ENCODE measurements at places on chromosomes 5 and 9.
A peak's percentile ranks its signal among the peaks of the same experiment; 100 is the strongest.

DNA sequence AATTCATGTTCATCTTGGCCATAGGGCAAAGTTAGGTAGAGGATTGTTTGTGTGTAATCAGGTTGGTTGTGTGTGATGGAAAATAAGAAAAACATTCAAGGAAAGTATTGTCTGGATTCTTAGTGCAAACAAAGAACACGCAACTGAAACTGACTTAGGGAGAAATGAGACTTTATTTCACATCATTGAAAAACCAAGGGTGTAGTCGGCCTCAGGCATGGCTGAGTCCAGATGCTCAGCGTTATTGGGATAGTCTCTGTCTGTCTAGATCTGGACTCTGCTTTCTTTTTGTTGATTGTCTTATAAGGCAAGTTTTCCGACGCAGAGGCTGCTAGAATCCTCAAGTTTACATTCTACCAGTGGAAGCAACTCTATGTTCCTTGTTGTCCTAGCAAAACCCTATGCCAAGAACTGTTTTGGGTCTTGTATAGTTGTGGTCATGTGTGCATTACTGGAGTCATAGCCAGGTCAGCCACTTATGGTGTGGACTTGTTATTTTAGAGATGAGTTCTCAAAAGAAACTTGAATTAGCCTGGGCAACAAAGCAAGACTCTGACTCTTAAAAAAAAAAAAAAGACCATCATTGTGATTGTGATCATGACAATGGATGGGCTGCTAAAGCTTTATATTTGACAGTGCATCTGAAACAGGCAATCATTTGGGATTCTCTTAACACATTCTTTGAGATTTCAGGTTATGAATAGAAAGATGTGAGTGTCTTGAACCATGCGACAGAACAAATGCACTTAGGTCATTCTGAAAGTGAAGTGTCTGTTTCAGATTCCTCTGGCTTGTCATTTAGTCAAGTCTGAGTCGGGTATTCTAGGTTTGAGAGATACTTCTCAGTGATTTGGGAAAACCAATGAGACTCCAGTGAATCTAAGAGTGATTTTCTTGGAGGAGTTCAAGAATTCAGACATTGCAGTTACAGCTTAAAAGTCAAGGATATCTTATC is 82.6 kb downstream of the DOCK2 start:
- no peak for DNase-seq

GRCh38 chr9:26537211-26537610 is 355.4 kb downstream of the CAAP1 start:
- no peak for DNase-seq

DNA sequence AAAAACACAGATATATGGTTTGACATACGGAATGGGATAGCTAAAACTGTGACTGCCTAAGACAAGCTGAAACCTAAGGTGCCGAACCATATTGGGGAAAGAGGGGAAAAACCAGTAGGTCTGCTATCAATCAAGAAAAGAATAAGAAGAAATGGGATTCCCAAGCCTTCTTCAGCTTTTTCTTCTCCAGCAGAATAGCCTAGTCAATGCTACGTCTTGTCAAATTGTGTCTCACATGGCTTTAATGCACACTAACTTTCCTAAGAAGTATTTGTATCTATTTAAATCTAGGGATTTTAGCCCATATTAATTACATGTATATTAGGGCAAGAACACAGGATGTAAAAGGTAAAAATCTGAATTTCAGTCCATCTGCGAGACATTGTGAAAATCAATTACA is 797 bp upstream of the FBXO38 start:
- no peak for DNase-seq

GRCh38 chr9:93304574-93305496 is 120.9 kb downstream of the WNK2 start:
- peak; percentile 77 for DNase-seq

DNA sequence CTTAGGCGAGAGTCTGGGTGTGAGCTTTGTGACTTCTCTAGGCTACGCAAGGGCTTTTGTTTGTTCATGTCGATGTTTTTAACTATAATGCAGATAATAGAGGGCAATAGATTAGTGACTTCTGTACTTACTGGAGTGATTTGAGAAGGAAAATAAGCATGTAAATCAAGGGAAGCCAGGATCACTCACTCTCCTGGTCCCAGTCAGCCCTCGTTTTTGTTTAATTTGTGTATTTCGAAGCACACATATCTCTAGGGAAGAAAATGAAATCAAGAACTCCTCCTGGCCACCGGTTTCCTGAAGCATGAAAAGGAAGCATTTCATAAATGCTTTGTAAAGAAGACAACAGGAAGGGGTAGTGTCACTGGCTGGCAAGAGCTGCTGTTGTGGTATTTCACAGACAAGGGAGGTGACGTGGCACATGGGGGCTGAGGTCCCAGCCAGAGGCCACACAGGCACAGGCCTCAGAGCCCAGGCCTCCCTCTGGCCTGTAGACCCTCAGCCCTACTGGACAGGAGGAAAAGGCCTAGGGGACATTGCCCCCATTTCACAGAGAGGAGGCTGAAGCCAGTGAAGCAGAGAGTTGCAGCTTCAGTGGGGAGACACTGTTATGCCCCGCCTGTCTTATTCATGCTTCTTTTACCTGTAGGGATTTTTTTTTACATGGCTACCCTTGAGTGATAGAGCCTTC is 34.1 kb downstream of the IRF1 start:
- DNase-seq: peak; percentile 81

DNA sequence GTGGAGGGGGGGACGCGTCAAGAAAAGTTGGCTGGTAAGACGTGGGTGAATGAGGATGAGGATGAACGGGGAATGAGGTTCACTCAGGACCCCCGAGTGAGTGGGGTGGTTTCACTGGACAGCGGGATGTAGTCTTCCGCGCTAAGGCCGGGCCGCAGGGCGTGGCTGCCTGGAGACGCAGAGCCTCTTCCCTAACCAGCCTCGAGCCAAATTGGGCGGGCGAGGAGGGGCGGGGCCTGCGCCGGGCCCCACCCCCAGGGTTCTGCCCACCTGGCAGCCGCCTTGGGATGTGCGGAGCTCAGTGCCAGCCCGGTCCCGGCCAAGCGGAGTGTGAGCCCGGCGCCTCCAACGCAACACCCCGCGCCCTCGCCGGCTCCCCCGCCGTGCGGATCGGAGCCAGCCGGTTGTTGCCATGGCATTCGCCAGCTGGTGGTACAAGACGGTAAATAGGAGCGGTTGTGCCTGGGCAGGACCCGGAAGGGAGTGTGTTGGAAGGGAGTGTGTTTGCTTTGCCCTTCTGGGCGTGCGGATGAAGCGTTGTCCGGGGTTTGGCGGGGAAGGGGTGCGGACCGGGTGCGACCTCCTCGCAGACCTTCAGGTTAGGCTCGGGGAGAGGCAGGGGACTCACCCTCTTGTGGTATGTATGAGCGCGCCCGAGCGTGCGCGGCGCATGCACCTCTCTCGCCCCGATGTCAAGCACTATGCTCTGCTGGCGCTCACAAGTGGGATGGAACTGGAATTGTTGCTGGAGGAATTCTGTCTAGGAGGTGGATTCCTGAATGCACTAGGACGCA is 746 bp downstream of the CAST start:
- DNase-seq: peak; percentile 95

GRCh38 chr5:132915681-132916080 is 42.2 kb downstream of the LEAP2 start:
- no peak for DNase-seq

- DNase-seq: peak; percentile 89
Observed at GRCh38 chr5:133111299-133111698, 59.5 kb downstream of the HSPA4 start.
